ENCODE measurements at places on chromosomes 7 and 10.

GRCh38 chr7:27103489-27104226 is 1.2 kb upstream of the HOXA2 start:
- DNase-seq = peak; percentile 40

- no peak for DNase-seq
Measured at GRCh38 chr7:127955051-127955531, 76.1 kb downstream of the LRRC4 start.

GRCh38 chr10:125049216-125049881 is 107.4 kb downstream of the ZRANB1 start:
- DNase-seq = no peak

GRCh38 chr10:51881213-51881612 is 181.8 kb upstream of the CSTF2T start:
- DNase-seq = no peak

- DNase-seq = no peak
Measured at GRCh38 chr10:12993595-12993994, 7.9 kb downstream of the CCDC3 start.

DNA sequence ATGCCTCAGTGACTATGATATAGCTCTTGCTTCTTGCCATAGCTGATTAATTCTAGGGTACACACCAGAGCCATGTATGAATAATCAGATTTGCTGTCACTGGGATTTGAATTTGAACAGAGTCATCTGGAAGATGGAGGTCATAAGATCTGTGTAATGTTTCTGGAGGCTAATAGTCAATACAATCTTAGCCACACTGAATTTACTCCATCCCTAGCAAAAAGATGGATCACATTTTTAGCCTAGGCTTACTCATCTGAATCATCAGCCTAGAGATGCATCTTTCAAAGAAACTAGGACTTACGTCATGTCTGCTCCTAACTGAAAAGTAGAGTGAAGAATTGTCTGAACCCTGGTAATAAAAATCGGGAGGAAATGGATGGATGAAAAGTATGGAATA is 142.3 kb upstream of the ZNF804B start:
- DNase-seq = no peak

- DNase-seq = no peak
Measured at GRCh38 chr7:23067271-23067670, 38.3 kb upstream of the KLHL7 start.

DNA sequence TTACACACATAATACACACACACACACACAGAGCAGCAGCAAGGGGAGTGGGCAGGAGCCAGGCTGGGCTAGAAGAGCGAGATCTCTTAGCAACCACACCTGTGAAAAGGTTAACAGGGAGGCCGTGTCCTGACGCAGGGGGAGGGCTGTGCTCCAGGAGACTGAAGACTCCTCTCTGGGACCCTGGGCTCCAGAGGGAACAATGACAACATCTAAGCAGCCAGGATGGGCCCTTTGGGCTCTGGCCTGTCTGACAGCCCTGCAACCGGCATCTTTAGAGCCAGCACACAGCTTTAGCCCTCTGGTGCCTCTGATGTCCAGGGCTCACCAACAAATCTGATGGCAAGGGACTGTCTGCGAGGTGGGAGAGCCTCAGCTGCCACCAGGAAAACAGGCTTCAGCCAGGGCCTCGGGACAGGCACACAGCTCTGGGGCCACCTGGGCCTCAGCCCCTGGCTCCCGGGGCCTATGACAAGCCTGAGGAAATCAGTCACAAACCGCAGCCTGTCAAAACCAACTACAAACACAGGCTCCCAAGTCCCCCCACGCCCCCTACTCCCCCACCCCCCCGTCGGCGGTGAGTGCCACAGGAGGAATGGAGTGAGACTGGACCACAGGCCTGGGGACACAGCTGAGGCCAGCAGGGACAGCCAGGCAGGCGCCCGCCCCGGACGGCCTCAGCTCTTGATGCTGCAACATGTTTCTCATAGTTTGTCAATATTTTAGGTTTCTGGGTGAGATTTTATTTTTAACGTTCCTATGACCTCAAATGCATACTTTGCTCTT is 102.8 kb downstream of the TNS3 start:
- no peak for DNase-seq

- DNase-seq = no peak
Measured at GRCh38 chr10:102413053-102413705, 5.4 kb downstream of the PSD start.

GRCh38 chr7:100706672-100707311 is 871 bp downstream of the POP7 start:
- no peak for DNase-seq

DNA sequence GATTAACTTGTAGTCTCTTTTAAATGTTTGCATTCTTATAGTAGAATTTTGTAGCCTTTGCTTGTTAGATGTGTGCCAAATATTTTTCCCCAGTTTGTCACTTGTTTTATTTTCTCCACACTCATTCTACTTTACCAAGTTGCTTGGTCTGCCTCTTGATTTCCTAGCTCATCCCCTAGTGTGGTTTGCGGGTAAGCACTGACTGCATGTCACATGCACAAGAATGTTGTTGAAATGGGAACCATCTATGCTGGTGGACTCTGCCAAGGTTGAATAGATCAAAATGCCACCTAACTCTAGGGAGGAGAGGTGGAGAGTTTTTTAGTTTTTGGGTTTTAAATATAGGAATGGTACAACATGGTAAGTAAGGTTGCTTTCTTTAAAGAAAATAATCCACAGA is 47.6 kb downstream of the FZD1 start:
- no peak for DNase-seq

All from right renal cortex interstitium (tissue), 3 donors.